Adrenal gland (tissue), 19 donors: ENCODE measurements at places on chromosomes 12 and 14. TPM values are rescaled to one million over a fixed set of nuclear protein-coding genes. Genes with fewer than 3 reads are reported as not detected.

The ABCC9 gene
- 35.0 TPM for total RNA-seq

The TMEM119 gene
- total RNA-seq, result 3.3 TPM

The MYF5 gene
- not detected for total RNA-seq

The PPP1R1A gene
- total RNA-seq, result 0.14 TPM

The GPR68 gene
- 0.32 TPM for total RNA-seq

The EPYC gene
- not detected for total RNA-seq

The SDSL gene
- total RNA-seq, result 42.5 TPM

The P2RX2 gene
- total RNA-seq, result not detected

The FUT8 gene
- total RNA-seq, result 21.4 TPM
